ENCODE measurements at places on chromosomes 16 and 17.

- no peak for DNase-seq
Measured at GRCh38 chr16:73190256-73190655, 142.3 kb upstream of the ZFHX3 start.

DNA sequence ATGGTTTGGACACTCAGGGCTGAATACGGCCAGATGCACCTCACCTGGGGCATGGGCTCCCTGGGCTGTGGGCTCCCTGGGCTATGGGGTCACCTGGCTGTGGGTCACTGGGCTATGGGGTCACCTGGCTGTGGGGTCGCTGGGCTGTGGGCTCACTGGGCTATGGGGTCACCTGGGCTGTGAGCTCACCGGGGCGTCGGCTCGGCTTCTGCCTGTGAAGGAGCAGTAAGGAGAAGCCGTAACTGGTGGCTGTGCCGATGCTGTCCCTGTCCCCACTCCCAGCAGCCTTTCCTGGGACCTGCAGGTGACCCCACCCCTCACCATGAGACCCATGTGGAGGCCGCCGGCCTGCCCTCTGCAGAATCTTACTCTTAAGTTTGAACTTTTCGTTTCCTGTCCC, 1.9 kb upstream of the PERCC1 start:
- no peak for DNase-seq

DNA sequence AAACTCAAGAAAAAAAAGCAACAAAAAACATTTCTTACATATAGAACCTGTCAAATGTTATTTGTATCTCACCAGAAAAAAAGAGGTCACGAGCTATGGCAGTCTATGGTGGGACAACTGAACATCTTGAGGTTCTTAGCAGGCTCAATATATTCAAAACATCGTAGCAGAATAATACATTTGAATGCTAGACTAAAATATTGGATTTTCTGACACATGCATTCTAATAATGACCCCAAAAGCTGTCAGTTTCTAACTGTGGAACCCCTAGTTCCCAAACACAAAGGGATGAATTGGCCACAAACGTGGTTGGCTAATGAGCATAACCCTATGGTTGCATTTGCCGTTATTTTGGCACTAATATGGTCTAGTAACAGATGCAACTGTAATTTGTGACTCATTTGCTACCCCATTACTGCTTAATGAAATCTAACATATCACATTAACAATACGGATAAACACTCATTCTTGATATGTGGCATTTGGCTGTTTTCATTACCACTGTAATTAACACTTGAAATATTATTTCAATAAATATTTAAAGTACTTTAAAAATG, 81.2 kb downstream of the TOX3 start:
- no peak for DNase-seq

DNA sequence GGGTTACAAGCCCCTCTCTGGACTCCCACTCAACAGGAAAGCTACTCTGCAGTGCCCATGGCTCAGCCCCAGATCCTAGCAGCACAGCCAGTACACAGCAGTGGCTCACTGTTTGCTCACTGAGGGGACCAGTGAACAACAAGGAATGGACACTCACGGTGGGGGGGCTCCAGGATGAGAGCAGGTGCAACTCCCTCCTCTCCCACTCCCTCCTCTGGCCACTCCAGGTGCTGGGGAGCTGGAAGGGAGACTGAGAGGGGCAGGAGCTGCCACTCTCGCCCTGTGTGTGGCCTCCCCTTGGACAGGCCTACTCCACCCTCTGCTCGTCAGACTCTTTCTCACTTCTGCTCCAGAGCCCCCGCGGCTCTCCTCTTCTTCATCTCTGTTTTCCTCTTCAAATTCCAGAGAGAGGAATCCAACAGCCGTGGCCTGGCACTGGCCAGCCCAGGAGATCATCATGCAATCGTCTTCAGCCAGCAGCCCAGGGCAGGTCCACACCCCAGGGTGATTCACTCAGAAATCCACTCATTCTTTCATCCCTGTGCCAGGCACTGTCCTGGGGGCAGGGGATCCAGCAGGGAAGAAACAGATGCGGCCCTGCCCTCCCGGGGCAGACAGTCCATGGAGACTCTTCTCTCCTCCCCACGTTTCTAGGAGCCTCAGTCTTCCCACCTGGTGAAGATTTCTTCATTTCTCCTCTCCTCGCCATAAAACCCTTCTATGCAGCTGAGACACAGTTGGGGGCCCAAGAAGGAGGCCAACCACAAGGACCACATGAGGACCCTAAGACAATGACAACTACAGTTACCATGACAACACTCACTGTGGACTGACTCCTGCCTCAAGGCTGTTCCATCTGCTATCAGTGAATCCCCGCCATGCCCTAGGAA, 30.7 kb downstream of the CFAP20 start:
- no peak for DNase-seq

DNA sequence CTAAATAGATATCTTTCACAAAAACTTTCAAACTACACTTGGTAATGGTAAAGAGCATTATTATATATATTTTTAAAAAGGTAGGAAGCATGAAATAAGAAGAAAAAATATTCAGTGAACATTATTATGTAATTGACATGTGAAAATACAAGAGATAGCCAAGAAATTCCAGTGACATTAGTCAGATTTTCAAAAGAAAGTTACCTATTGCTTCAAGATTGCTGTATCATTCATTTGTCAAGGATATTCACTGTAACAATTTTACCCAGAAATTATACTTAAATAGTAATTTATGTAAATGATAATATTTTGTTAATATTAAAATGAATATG, 350.2 kb downstream of the KIF2B start:
- no peak for DNase-seq

DNA sequence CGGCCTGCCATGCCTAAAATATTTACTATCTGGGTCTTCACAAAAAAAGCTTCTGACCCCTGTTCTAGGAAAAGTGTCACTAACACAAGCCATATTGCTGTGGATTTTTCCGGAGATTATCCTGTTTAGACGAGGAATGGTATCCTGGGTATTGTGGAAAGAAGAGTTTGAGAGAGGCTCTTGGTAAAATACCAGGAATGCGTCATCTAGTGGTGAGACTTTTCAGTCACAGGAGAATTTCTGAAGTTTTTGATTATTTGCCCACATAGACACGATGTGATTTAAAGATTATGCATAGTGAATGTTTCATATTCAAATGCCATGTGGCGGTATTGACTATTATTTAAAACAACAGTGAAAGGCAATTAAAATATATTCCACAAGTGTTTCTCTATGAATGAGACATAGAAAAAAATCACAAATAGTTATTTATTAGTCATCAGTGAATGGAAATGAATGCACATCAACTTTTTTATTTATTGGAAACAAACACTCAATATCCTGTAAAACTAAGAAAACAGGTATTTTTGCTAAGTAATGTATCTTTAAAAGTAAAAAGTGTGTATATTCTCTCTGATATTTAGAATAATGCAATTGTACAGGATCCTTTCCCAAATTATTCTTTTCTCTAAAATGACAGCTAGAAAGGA, 7.8 kb downstream of the KRT28 start:
- peak; percentile 64 for DNase-seq

- DNase-seq, result no peak
Measured at GRCh38 chr16:19359556-19359955, 58.1 kb upstream of the TMC5 start.

DNA sequence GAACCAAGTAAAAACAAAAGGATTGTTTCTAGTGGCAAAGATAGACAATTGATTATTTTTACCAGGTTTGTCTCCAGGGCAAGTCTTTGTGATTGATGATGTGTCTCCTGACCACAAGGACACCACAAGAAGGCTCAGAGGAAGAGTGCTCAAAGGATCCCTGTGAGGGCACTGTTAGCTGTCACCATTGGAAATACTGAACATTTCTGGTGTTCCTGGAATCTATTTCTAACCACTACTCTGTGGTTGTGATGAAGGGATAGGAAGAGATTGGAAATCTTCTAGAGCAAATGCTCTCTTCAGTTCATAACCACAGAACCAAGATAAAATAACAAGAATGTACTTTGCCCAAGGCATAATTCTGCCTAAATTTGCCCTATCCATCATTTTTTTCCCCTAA, 15.3 kb downstream of the RNF43 start:
- no peak for DNase-seq

DNA sequence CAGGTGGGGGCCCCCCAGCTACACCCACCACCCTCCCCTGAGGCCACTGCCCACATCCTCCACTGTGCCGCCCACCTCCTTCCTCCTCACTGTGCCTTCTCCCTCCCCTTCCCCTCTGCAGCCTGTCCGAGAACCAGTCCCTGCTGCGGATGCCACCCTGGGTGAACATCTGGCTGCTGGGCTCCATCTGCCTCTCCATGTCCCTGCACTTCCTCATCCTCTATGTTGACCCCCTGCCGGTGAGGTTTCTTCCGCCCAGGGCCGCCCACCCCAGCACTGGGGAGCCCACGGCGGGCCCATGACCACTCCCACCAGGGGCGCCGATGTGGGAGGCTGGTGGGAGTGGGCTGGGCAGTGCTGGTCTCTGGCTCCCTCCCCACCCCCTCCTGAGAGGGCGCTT, 22.1 kb downstream of the RABEP2 start:
- DNase-seq, result no peak

DNA sequence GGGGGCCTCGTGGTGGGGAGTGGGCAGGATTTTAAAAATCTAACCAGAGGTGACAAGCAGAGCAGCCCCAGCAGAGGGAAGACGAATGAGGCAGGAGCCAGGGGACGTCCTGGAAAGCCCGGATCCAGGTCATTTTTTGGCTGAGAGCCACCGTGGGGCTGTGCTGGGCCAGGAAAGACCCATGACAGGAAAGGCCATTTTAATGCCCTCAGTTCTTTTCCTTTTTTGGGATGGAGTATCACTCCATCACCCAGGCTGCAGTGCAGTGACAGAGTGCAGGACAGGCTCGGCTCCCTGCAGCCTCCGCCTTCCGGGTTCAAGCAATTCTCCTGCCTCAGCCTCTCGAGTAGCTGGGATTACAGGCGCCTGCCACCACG, 30.5 kb upstream of the JPH3 start:
- no peak for DNase-seq

- no peak for DNase-seq
Measured at GRCh38 chr17:77755410-77755963, 203.0 kb upstream of the TNRC6C start.

GRCh38 chr16:79247386-79247785, 353.2 kb downstream of the MAF start:
- no peak for DNase-seq

DNA sequence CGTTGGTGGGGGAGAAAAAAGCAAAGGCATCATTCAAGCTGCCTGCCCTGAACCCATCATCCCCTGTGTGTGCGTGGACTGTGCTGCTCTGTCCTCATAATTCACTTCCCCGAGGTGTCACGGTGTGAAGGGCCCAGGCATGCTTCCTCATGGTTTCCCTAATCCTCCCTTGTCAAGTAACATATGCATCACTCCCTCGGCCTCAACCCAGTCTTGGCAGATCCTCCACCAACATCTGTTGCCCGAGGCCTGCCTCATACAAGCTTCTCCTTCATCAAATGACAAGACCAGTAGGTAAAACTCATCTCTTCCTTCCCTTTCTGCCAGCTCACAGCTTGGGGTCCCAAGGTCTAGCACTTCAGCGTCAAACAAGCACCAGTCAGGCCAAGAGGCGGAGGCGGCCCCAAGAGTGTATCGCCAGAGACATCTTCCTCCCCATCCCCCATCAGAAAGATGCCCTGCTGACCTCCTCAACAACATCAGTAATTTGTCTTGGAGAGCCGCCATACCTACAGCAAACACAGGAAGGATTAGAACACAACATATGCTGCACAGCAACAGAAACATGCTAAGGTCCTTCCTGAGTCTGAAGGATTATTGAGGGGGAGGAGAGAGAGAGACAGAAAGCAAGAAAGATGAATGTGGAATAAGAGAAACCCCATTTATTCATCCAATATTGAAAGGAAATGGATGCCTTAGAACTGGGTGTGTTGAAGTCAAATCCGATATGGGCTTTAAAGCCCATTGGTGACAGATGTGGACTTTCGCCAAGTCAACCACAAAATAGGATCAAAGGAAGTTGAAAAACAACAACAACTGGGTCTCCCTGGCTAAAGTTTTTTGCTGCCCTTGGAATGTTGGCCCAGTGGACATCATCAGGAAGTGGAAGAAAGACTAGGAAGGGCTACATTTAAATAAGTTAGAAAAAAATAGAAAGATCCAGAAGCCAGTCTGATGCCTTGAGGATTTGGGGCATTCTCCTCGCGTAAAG, 38.4 kb downstream of the SOX9 start:
- no peak for DNase-seq

- DNase-seq, result no peak
Measured at GRCh38 chr17:58311429-58311894, 17.1 kb downstream of the TSPOAP1 start.

- no peak for DNase-seq
Measured at GRCh38 chr16:83969771-83970429, 1.9 kb downstream of the NECAB2 start.

DNA sequence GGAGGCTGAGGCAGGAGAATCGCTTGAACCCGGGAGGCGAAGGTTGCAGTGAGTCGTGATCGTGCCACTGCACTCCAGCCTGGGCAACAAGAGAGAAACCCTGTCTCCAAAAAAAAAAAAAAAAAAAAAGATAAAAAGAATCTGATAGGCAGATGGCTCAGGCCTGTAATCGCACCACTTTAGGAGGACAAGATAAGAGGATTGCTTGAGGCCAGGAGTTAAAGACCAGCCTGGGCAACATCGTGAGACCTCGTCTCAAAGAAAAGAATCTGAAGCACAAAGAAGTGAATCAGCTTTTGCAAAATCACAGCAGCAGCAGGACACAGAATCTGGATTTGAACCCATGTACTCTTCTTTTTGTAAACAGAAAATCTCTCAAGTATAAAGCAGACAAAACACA, 7.6 kb downstream of the NOB1 start:
- DNase-seq, result no peak

DNA sequence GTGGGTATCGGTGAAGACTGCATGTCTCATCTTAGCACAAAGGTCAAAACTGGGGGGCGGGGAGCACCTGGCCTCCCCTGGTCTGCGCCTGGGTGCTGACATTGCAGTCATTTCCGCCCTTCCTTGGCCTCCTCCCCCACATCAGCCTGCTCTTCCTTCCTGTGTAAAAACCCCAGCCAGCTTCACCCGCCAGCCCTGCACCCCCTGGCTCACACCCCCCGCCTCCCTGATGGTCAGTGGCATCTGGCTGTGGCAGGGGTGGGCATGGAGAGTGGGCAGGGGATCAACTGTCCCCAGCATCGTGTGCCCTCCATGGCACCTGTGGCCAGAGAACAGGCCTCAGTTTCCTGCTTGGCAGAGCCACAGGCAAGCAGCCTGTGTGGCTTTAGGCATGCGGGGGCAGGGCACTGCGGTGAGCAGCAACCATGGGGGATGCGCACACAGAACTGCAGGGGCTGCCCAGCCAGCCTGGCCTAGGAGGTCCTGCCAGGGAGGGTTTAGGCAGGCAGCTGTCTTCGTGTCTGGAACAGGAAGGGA, 26.5 kb upstream of the LASP1NB start:
- DNase-seq, result no peak
